Cardiac atrium fibroblast (primary cell): ENCODE measurements at places on chromosomes 2 and 18. TPM values are rescaled to one million over a fixed set of nuclear protein-coding genes. Genes with fewer than 3 reads are reported as not detected.

FN1 gene
- 27,606 and 34,158 TPM in 2 replicates for total RNA-seq

SIX3 gene
- not detected in 2 replicates for total RNA-seq

BCS1L gene
- 19.8 and 27.3 TPM in 2 replicates for total RNA-seq

SMYD1 gene
- not detected in 2 replicates for total RNA-seq

IL36B gene
- not detected in 2 replicates for total RNA-seq

UPP2 gene
- not detected in 2 replicates for total RNA-seq

IL36RN gene
- total RNA-seq: not detected in 2 replicates

COL3A1 gene
- 9,456 and 10,579 TPM in 2 replicates for total RNA-seq

CRYBA2 gene
- not detected in 2 replicates for total RNA-seq

STK16 gene
- 11.2 and 17.3 TPM in 2 replicates for total RNA-seq

ARHGAP15 gene
- not detected in 2 replicates for total RNA-seq

GALNT5 gene
- 4.2 and 5.5 TPM in 2 replicates for total RNA-seq

POTEF gene
- total RNA-seq: not detected in 2 replicates

SERPINB3 gene
- total RNA-seq: not detected in 2 replicates

NT5DC4 gene
- not detected in 2 replicates for total RNA-seq

REEP1 gene
- total RNA-seq: not detected in 2 replicates

PSMD1 gene
- total RNA-seq: 63.0 and 73.4 TPM in 2 replicates

DLX2 gene
- under 0.01 and 0.16 TPM in 2 replicates for total RNA-seq

DAPL1 gene
- total RNA-seq: not detected in 2 replicates
